ENCODE measurements at places on chromosomes 7 and 10.
A peak's percentile ranks its signal among the peaks of the same experiment; 100 is the strongest.

- DNase-seq = no peak
Observed at GRCh38 chr10:129861776-129862531, 102.1 kb downstream of the EBF3 start.

DNA sequence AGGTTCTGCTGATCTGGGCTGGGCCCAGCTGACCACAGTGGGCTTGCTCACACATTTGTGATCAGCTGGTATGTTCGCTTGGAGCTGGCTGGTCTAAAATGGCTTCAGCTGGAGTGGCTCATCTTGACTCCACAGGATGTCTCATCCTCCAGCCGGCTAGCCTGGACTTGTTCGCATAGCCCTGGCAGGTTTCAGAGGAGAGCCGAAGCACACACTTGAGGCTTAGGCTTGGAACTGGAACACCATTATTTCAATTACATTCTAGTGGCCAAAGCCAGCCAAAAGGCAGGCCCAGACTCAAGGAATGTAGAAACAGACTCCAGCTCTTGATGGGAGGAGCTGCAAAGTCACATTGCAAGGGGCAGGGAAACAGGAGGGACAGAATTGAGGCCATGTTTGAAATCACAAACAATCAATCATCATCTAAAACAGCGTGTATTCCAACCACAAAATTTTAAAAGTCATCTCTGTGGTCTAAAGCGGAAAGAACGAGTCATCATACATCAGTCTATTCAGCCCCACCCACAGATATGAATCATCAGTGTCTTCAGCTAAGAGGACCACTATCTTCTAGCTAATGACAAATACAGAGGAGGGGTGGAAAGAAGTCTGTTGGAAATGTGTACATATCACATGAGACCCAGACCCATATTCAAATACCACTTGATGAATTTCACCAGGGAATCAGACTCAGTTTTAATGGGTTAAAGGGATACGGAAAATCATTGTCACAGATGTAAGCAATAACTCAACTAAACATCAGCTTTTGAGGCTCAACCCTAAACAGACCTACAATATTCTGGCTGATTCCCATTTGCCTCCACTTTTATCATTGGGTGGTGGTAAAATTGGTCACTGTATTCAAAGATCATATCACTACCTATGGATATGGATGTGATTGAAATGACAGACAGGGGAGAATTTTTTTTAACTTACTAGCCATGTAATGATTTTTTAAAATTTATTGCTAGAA, 139.0 kb upstream of the MKLN1 start:
- DNase-seq = peak; percentile 56

DNA sequence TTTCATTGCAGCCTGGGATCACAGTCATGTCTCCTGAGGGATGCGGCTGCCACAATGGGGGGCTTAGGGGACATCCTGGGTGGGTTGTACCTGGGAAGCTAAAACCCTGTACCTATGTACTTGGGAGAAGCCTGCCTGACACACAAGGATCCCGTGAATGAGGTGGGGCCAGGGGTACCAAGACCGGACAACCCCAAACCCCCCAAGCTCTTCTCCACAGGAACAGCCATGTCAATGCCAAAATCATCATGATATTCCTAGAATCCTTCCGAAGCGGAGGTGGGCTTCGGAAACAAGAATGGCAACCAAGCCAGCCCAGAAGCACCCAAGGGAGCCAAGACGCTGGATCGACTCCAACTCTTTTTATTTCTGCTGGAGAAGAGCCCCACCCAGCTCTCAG, 260.3 kb upstream of the TCERG1L start:
- no peak for DNase-seq

DNA sequence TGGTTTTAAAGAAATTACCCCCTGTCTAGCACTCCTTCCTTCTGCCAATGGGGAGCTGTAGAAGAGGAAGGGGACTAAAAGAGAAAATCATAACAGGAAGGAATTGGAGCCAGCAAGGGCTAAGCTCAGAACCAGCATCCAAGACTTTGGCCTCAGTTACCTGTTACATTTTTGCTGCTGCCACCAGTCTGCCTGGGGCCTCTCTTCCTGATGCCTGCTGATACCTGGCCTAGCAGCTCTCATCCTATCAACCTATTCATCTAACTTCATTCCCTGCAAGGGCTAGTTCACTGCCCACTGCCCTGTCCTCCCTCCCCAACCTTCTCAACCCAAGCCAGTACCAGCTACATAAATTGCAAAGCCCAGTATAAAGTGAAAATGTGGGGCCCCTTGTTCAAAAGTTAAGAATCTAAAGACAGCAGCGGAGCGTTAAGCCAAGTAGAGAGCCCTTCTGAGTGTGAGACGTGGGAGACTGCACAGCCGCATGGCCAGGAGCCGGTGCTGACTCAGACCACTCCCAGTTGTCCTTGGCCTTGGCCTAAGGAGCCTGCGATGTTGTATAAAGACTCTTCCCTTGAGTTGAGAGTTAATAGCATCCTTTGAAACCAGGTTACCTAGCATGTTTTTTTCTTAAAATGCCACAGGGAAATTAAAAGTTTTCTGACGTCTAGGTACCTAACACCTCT, 13.2 kb upstream of the AOC1 start:
- no peak for DNase-seq

- DNase-seq = no peak
Observed at GRCh38 chr10:62869958-62870357, 53.8 kb upstream of the EGR2 start.

GRCh38 chr7:83701736-83702135, 52.8 kb upstream of the SEMA3E start:
- DNase-seq = no peak

DNA sequence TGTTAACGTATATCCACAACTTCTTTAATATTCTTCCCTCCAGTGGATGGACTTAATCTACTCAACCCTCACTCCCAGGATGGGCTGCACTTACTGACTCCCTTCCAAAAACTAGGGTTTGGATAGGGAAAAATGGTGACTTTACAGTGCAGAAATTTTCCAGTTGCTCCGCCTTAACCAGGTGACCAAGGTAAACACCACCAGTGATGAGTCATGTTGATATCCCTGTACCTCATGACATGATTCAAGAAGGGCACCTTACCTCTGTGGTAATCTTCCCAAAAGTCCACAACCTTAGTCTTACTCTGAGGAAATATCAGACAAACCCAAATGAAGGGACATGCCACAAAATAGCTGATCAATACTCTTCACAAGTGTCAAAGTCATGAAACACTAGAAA, 3.5 kb upstream of the GSTK1 start:
- DNase-seq = no peak

DNA sequence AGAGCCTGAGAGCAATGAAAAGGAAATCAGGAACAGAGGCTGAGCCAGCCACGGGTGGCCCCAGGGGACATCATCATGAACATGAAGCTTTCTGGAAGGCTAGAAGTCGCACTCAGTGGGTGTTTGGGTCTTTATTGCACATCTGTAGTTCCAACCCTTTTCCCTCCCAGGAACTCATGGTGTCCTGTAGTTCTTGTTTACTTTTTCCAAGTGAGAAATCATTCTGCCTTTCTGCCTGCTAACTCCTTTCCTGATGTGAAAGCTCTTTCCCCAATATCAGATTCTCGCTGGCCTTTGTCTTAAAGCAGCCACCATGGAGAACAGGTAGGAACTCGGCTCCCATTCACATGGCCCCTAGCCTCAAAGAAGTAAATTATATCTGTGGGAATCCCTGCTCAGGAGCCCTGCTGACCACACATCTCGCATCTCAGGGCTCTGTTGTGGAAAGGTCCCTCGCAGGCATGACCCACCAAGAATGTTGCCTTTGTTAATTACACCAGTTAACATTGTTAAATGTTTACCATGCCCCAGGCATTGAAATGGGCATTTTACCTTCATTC, 542.7 kb downstream of the TNS3 start:
- DNase-seq = no peak

DNA sequence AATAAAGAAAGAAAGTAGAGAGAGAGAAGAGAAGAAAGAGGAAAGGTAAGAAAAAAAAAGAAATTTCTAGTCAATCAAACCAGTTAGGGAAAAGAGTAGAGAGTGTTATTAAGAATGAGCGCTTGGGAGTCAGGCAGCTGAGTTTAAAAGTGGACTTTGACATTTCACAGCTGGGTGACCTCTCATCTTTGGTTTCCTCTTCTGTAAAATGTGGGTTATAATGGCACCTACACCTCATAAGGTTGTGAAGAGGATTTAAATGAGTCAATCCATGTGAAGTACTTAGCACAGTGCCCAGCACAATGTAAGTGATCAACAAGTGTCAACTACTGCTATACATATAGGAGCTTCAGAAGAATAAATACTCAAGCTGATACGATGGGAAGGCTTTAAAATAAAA, 12.2 kb downstream of the HOXA1 start:
- no peak for DNase-seq

DNA sequence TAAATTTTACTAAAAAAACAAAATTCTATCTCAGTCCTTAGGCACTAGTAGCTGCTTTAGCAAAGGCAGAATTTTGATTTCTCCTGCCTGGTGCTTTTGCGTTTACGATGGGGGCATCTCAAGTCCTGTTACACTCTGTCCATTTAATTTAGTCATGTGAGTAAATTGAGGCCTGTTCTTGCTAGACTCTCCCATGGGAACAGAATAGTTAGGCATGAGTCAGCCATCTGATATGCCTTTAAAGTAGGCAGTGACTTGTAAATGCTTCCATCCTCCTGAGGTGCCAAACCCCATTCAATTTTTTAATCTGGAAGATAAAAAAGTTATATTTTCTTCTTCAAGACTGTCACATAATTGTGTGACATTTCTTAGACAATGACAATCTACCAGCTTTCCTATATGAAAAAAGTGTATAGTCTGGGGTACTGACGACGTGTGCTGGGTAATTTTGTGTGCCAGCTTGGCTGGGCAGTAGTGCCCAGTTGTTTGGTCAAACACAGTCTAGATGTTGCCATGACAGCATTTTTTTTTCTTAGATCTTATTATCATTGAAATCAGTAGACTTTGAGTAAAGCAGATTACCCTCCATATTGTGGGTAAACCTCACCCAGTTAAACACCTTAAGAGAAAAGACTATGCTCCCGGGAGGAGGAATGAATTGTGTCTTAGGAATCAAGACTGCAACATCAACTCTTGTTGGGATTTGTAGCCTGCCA, 603.4 kb downstream of the SORCS1 start:
- no peak for DNase-seq

- no peak for DNase-seq
Observed at GRCh38 chr7:28269700-28270361, 89.2 kb upstream of the JAZF1 start.

DNA sequence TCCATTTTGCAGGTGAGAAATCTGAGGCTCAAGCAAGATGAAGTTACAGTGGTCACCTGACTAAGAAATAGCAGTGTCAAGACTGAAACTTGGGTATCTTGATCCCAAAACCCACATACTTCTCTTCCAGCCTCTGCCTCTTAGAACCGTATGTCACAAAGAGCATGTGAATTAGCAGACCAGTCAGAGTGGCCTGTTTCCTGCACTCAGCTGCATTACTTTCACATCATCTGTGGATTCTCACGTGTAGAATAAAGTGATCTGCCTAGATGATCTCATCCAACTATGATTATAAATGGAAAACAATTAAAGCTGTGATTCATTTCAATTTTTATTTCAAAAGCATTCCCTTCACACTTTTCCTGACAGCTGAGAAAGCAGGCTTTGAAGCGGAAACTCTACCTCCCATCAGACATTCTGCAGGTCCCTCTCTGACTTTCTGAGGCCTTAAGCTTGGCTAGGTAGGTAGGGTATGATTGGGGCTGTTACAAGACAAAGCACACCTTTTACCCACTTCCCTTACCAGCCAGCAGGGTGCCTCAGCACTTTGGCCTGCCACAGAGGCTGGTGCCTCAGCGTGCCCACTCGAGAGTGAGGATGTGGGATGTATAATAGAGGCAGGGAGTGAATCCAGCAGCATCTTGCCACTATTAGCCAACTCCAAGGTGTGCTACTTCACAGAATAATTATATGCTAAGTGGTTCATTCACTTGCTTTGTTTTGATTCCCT, 70.2 kb upstream of the PDE1C start:
- DNase-seq = no peak

- no peak for DNase-seq
Observed at GRCh38 chr7:14432924-14433323, 443.5 kb upstream of the ETV1 start.

DNA sequence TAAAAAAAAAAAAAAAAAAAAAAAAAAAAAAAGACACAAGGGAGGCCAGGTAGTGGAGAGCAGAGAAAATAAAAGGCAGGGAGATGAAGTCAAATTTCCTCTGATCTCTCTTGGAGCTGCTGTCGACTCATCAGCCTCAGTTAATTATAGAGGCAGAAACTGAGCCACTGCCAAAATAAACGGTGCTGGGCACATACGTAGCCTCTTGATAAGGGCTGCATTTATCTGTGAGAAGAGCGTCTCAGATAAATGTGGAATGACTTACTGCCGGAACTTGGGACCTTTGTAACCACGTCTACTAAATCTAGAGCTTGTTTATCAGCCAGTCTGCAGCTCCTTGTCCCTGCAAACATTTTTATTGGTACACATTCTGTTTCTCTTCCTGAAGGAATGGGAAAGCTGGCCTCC, 162.3 kb downstream of the BAMBI start:
- DNase-seq = no peak

GRCh38 chr10:86954681-86955500, 2.5 kb downstream of the MMRN2 start:
- DNase-seq = no peak

DNA sequence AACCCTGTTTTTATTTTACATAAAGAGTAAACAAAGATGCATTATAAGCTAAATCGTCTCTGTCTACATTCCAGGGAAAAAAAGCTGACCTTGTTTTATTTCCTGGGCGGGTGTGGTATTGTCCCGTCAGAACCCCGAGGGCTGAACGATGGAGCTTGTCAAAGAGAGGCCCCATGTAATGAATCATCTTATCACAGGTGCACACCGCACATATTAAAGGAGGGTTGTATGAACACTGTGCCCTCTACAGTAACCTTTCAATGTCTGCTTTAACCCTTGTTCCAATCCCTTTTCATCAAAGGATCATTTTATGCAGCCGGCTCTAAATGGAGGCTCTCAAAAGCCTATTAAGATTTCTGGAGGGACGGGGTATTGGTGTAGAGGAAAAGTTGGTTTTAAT, 158.5 kb upstream of the YAE1 start:
- DNase-seq = no peak

- no peak for DNase-seq
Observed at GRCh38 chr7:69654381-69654780, 56.1 kb downstream of the AUTS2 start.

GRCh38 chr10:28564905-28565304, 32.0 kb downstream of the WAC start:
- no peak for DNase-seq

DNA sequence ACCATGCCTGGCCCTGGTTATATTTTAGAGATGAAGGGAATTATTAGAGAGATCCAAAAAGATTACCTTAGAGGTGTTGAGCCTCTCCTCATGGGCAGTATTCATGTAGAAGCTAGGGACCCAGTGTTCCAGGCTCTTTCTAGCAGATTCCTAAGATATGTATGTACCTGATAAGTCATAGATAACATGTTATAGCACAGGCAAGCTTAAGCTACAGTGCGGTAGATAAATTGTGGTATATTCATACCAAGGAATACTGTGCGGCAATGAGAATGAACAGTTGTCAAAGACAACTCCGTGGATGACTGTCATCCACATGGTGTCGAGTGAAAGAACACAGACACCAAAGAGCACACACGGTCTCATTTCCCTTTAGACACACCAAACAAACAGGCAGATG, 53.1 kb downstream of the TACR2 start:
- no peak for DNase-seq

Measured in activated CD4-positive, alpha-beta T cell treated with anti-CD3 and anti-CD28 coated beads, Interleukin-2, amount 50 U/mL, for 48 hours (primary cell).